ENCODE measurements at places on chromosomes 16 and 17. TPM values are rescaled to one million over a fixed set of nuclear protein-coding genes. Genes with fewer than 3 reads are reported as not detected.
A peak's percentile ranks its signal among the peaks of the same experiment; 100 is the strongest.

DNA sequence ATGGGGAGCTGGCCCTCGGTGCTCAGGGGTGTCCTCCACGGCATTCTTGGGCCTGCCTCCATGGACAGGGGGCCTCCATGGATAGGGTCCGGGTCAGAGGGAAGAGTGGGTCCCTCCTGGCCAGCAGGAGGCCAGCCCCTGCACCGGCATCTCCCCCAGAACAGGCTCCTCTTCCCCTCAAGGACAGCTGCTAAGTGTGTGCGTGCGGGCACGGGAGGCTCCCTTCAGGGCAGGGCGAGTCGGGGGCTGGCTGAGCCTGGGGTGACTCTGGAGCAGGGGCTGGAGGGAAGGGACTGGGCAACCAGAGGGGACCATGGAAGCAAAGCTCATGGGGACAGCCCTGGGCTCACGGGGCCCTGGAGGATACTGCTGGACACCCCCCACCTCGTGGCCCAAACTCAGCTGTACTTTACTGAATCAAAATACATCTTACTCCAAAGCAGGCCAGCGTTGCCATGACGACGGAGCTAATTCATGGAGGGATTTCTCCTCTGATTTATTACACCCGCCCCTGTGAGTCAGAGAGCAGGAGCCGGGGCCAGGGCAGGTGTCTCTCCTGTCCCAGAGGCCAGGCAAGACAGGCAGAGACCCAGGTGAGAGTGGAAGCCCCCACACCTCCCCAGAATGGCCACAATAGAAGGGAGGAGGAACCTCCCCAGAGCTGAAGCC lies 2.1 kb downstream of the CASKIN1 start:
- H3K36me3 ChIP-seq: no peaks in the 10 kb centered on the region
- peak overlapping the region; percentile 61 for H3K4me3 ChIP-seq
- no peak for DNase-seq
- peaks cover 10% of the 10 kb centered on the region for H3K4me1 ChIP-seq
- peaks cover 33% of the 10 kb centered on the region for H3K27me3 ChIP-seq

DNA sequence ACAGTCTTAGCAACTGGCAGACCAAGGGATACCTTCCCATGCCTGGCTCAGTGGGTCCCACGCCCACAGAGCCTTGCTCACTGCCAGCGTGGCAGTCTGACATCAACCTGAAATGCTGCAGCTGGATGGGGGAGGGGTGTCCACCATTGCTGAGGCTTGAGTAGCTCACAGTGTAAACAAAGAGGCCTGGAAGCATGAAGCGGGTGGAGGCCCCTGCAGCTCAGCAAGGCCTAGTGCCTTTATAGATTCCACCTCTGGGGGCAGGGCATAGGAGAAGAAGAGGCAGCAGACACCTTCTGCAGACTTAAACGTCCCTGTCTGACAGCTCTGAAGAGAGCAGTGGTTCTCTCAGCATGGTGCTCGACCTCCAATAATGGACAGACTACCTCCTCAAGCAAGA lies 263.2 kb downstream of the KIF2B start:
- H3K27ac ChIP-seq: no peak overlapping the region
- no peaks in the 10 kb centered on the region for H3K36me3 ChIP-seq
- no peak for DNase-seq
- no peaks in the 10 kb centered on the region for H3K4me1 ChIP-seq

CCDC200 gene
- total RNA-seq: not detected

TBX21 gene
- total RNA-seq: not detected

SPIRE2 gene
- total RNA-seq: 6.8 TPM

- no peak for DNase-seq
- no peak overlapping the region for H3K27ac ChIP-seq
- no peaks in the 10 kb centered on the region for H3K4me1 ChIP-seq
- no peaks in the 10 kb centered on the region for H3K36me3 ChIP-seq
- H3K27me3 ChIP-seq: no peaks in the 10 kb centered on the region
Measured at GRCh38 chr17:6940186-6940649, 55.6 kb upstream of the ALOX12 start.

CA5A gene
- total RNA-seq: not detected

DNA sequence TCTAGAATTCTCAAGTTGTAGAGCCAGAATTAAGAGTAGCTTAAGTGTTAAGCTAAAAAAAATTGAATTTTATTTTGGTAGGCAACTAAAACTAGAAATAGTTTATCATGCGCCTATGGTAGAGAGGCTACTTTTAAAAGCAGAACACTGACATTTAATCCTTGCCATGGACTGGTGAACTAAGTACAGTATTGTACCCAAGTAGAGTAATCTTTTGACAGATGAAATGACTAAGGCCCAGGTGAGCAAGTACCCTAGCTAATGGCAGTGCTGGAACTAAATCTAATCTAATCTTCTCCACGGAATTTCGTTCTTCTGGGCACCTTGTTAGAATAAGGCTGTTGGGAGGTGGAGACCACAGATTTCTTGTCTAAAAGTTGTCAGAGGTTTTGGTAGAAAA lies 11.8 kb downstream of the RBL2 start:
- H3K27ac ChIP-seq: no peak overlapping the region
- no peaks in the 10 kb centered on the region for H3K27me3 ChIP-seq
- H3K36me3 ChIP-seq: peaks cover 9% of the 10 kb centered on the region

- H3K27me3 ChIP-seq: no peaks in the 10 kb centered on the region
- no peaks in the 10 kb centered on the region for H3K36me3 ChIP-seq
- peaks cover 59% of the 10 kb centered on the region for H3K4me1 ChIP-seq
- DNase-seq: no peak
- peak overlapping the region; percentile 89 for H3K27ac ChIP-seq
Measured at GRCh38 chr17:40463122-40463550, 19.9 kb downstream of the IGFBP4 start.

DNA sequence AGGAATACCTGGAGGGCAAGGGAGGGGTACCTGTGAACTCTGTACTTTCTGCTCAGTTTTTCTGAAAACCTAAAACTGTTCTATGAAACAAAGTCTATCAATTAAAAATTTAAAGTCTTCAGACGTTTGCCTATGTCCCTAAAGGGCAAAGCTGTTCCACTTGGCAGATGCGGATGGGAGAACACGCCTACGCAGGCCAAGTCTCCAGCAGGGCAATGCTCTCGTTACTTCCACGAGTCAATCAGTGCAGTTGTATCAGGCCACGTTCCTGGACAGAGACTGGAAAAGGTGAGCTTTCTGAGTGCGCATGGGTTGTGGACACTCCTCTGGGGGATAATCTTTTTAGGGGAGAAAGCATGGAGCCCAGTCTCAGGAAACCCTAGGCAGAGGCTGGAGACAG lies 86.6 kb downstream of the NXN start:
- peak overlapping the region; percentile 6 for H3K27ac ChIP-seq
- H3K4me3 ChIP-seq: no peak overlapping the region
- peaks cover 30% of the 10 kb centered on the region for H3K4me1 ChIP-seq
- peaks cover 5% of the 10 kb centered on the region for H3K36me3 ChIP-seq
- H3K27me3 ChIP-seq: no peaks in the 10 kb centered on the region

DNA sequence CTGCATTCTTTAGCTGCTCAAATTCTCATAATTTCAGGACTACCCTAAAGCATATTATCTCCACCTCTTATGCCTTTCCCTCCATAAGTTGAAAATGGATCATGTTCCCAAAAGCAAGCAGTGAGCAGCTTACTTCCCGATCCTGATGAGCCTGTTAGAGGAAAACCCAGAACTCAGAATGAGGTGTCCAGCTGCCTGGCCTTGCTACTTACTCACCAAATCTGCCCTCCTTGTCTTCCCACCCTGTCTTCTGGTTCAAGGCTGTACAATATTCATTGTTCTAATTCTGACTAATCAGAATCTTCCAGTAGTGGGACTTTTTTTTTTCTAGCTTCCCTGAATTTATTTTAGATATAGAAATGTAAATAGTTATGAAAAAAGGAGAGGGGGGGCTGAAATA lies 10.8 kb downstream of the LYRM1 start:
- peaks cover 9% of the 10 kb centered on the region for H3K36me3 ChIP-seq
- peaks cover 18% of the 10 kb centered on the region for H3K4me1 ChIP-seq
- H3K4me3 ChIP-seq: no peak overlapping the region
- H3K27me3 ChIP-seq: no peaks in the 10 kb centered on the region
- H3K27ac ChIP-seq: no peak overlapping the region

GRCh38 chr16:62816971-62817519 lies 780.8 kb upstream of the CDH8 start:
- no peaks in the 10 kb centered on the region for H3K27me3 ChIP-seq
- no peak for DNase-seq
- H3K4me1 ChIP-seq: no peaks in the 10 kb centered on the region
- no peak overlapping the region for H3K27ac ChIP-seq
- H3K36me3 ChIP-seq: no peaks in the 10 kb centered on the region
- H3K4me3 ChIP-seq: no peak overlapping the region

GRCh38 chr16:21159281-21159951 lies 942 bp downstream of the LDAF1 start:
- DNase-seq: peak; percentile 47
- peak overlapping the region; percentile 90 for H3K4me3 ChIP-seq
- no peaks in the 10 kb centered on the region for H3K27me3 ChIP-seq
- H3K27ac ChIP-seq: peak overlapping the region; percentile 79
- peaks cover 15% of the 10 kb centered on the region for H3K36me3 ChIP-seq

MAPK7 gene
- 46.0 TPM for total RNA-seq

GRCh38 chr16:84277244-84277823 lies 17.3 kb upstream of the WFDC1 start:
- H3K27ac ChIP-seq: no peak overlapping the region
- DNase-seq: peak; percentile 77
- no peaks in the 10 kb centered on the region for H3K4me1 ChIP-seq

CCL17 gene
- not detected for total RNA-seq

DNA sequence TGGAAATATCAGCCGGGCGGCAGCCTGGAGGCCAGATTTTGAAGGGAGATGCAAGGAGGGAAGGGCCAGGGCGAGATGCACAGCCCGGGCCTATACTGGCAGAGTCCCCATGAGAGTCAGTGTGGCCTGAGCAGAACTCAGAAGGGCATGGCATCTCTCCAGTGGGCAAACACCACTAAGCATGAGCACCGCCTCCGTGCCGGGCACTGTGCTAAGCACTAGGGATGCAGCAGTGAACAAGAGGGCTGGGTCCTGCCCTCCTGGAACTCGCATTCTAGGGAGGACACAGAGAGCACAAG lies 33.5 kb downstream of the TK2 start:
- H3K4me3 ChIP-seq: no peak overlapping the region
- H3K4me1 ChIP-seq: peaks cover 11% of the 10 kb centered on the region
- peaks cover 28% of the 10 kb centered on the region for H3K36me3 ChIP-seq
- no peaks in the 10 kb centered on the region for H3K27me3 ChIP-seq

HCRT gene
- total RNA-seq: not detected

ZNF385C gene
- total RNA-seq: 2.9 TPM

DNA sequence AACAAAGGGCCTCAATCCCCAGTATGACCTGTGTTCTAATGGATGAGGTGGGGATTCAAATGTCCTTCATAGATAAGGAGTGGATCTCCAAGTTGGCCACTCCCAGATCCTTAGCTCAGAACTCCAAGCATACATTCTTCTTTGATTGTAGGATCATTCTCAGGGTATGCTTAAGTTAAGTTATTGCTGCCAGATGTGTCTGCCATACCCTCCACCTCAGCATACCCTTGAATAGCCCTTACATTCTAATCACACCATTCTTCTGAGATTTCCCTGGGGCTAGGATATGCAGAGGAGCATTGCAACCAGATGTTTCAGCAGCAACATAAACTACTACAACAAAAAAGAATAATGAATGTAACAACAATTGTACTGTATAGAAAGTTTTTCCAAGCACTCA lies 1.6 kb upstream of the KRTAP2-4 start:
- H3K4me1 ChIP-seq: no peaks in the 10 kb centered on the region
- no peak overlapping the region for H3K27ac ChIP-seq
- no peak overlapping the region for H3K4me3 ChIP-seq
- no peaks in the 10 kb centered on the region for H3K27me3 ChIP-seq
- no peak for DNase-seq

DNA sequence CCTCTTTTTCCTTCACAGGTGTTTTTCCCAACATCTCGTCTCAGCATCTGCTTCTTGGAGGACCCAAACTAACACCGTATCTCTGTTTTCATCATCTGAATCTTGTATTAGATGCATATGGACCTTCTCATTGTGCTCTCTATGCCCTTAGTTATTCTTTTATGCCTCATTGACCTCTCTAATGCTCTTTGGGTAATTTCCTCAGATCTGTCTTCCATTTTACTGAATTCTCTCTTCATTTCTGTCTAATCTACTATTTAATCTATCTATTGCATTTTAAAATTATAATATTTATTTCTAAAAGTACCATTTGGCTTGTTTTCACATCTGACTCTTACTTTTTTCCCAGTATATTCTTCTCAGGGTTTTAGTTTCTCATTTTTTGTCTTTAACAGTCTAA lies 81.1 kb downstream of the PITPNC1 start:
- H3K4me1 ChIP-seq: no peaks in the 10 kb centered on the region
- H3K27me3 ChIP-seq: no peaks in the 10 kb centered on the region
- no peak overlapping the region for H3K4me3 ChIP-seq
- no peak overlapping the region for H3K27ac ChIP-seq

TOX3 gene
- total RNA-seq: 7.0 TPM

TPSB2 gene
- total RNA-seq: not detected

DNA sequence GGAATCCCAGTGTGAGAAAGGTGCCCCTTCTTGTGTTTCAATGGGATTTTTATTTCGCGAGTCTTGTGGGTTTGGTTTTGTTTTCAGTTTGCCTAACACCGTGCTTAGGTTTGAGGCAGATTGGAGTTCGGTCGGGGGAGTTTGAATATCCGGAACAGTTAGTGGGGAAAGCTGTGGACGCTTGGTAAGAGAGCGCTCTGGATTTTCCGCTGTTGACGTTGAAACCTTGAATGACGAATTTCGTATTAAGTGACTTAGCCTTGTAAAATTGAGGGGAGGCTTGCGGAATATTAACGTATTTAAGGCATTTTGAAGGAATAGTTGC lies 567 bp downstream of the UBB start:
- no peaks in the 10 kb centered on the region for H3K27me3 ChIP-seq
- H3K27ac ChIP-seq: peak overlapping the region; percentile 99
- peaks cover 36% of the 10 kb centered on the region for H3K4me1 ChIP-seq
- H3K4me3 ChIP-seq: peak overlapping the region; percentile 94
- DNase-seq: no peak

DNA sequence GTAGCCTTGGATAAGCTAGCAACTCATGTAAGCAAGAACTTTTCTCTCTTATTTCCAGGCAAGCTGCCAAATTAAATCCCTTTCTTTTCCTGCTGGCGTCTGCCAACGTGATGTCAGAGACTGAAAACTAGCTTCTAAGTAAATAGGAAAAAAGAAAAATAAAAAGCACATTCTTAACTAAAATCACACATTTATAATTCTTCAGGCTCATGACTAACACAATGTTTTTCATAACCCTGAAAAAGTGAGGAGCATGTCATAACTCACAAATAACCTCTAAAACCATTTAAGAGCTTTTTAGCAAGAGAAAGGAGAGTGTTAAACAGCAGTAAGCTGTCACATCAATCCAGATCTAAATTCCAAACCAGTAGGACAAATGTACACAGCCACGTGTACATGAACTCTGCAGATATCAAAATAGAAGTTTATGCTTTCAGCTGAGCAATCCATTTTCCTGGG lies 110.0 kb downstream of the N4BP1 start:
- no peaks in the 10 kb centered on the region for H3K36me3 ChIP-seq
- no peaks in the 10 kb centered on the region for H3K27me3 ChIP-seq
- H3K4me1 ChIP-seq: peaks cover 51% of the 10 kb centered on the region
- H3K27ac ChIP-seq: peak overlapping the region; percentile 97

- H3K4me1 ChIP-seq: peaks cover 16% of the 10 kb centered on the region
- H3K4me3 ChIP-seq: no peak overlapping the region
- H3K36me3 ChIP-seq: peaks cover 1% of the 10 kb centered on the region
- DNase-seq: no peak
Measured at GRCh38 chr17:76492123-76492988, 8.9 kb downstream of the RHBDF2 start.

MMP2 gene
- 383 TPM for total RNA-seq
